ENCODE measurements at places on chromosomes 2 and 18.

DNA sequence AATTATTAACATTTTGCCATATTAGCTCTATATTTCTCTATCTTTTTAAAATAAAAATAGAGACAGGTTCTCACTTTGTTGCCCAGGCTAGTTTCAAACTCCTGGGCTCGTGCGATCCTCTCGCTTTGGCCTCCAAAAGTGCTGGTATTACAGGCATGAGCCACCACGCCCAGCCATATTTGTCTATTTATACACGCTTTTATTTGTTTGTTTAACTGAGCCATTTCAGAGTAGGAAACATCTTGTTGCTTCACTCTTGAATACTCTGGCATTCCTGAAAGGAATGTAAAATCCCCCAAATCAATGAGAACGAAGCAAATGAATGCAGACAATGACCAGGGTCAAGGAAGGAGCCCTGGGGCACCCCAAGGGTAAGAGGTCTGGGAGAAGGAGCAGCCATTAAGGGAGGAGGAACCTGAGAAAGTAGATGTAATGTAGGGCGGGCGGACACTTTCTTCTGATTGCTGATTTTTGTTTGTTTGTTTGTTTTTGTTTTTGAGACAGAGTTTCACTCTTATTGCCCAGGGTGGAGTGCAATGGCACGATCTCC lies 31.7 kb upstream of the RAB1A start:
- DNase-seq, result no peak

DNA sequence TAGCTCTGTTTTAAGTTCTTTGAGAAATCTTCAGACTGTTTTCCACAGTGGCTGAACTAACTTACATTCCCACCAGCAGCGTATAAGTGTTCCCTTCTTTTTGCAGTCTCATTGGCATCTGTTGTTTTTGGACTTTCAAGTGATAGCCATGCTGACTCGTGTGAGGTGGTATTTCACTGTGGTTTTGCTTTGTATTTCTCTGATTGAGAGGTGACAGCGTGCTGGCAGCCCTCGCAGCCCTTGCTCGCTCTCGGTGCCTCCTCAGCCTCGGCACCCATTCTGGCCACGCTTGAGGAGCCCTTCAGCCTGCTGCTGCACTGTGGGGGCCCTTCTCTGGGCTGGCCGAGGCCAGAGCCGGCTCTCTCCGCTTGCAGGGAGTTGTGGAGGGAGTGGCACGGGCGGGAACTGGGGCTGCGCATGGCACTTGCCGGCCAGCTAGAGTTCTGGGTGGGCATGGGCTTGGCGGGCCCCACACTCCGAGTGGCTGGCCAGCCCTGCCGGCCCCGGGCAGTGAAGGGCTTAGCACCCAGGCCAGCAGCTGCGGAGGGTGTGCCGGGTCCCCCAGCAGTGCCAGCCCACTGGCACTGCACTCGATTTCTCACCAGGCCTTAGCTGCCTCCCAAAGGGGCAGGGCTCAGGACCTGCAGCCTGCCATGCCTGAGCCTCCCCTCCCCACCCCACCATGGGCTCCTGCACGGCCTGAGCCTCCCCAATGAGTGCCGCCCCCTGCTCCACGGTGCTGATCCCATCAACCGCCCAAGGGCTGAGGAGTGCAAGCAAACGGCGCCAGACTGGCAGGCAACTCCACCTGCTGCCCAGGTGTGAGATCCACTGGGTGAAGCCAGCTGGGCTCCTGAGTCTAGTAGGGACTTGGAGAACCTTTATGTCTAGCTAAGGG lies 151.8 kb downstream of the IRS1 start:
- DNase-seq, result no peak

GRCh38 chr2:160870729-160871465 lies 289.3 kb upstream of the TANK start:
- DNase-seq, result no peak

GRCh38 chr18:46481048-46481846 lies 175.8 kb downstream of the LOXHD1 start:
- DNase-seq, result peak; percentile 70

Measured in H9 (cell line).